ENCODE measurements at places on chromosomes 5 and 9. TPM values are rescaled to one million over a fixed set of nuclear protein-coding genes. Genes with fewer than 3 reads are reported as not detected.

DNA sequence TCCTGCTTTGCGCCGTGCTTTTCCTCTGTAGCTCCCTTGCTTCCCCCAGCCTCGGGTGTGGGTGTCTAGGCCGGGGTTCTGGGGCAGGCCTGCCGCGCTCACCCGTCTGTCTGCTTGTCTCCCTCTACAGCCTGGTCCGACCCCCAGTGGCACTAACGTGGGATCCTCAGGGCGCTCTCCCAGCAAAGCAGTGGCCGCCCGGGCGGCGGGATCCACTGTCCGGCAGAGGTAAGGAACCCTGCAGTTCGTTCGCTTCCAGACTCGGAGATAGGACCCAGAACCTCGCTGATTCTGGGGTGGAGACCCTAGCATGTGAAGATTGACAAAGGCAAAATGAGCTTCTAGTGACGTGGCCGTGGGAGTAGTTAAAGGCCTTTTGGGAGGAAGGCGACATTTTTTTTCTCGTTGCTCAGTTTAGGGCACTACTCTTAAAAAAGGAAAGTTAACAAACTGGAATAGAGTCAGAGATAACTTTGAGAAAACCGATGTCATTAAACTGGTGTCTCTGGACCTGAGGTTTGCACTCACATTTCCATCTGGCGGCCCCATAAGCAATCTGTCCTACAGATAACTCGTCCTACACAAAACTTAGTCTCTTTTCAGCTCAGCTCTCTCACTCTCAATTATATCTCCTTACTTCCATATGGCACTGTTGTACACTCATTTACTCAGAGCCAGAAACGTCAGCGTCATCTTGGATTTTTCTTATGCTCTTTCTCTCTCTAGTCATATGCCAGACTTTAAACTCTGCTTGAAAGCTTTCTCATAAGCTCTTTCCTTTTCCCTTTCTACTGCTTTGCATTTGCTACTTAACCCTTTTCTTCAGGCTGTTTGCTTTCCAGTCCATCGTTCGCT lies 561 bp downstream of the SEC61B start:
- H3K4me1 ChIP-seq = no peaks in the 10 kb centered on the region
- H3K27me3 ChIP-seq = no peaks in the 10 kb centered on the region
- H3K4me3 ChIP-seq = peak overlapping the region; percentile 97

DNA sequence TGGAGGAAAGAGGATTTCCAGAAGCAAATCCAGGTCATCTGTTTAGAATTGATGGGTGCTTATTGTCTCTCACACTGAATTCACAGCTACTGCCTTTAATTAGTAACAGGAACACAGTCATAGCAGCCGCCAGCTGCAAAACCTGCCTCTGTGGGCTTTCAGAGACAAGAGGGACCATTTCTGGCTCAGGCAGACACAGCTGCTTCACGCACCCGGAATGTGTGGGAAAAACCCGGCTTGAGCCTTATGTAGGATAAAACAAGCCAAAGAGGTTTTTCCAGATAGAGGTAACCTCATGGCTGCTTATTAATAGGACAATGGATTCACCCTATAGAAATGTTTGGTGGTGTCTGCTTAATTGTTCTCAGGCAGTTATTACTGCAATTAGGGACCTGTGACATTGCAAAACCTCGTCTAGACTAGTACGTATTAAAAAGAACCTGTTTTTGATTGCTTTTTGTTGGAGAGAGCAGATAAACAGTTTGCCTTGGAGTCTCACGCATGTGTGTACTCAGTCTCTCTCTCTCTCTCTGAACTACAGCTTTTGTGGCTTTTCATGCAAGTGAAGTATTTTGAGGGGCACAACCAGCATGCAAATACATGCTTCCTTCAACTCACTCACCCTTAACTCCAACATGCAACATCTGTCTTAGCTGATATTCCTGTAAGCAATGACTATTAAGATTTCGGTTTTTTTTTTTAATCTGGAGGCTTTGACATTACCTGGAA lies 302.7 kb downstream of the PLK2 start:
- H3K4me1 ChIP-seq = no peaks in the 10 kb centered on the region
- no peaks in the 10 kb centered on the region for H3K27me3 ChIP-seq
- no peak overlapping the region for H3K27ac ChIP-seq
- H3K36me3 ChIP-seq = no peaks in the 10 kb centered on the region
- H3K4me3 ChIP-seq = no peak overlapping the region

DNA sequence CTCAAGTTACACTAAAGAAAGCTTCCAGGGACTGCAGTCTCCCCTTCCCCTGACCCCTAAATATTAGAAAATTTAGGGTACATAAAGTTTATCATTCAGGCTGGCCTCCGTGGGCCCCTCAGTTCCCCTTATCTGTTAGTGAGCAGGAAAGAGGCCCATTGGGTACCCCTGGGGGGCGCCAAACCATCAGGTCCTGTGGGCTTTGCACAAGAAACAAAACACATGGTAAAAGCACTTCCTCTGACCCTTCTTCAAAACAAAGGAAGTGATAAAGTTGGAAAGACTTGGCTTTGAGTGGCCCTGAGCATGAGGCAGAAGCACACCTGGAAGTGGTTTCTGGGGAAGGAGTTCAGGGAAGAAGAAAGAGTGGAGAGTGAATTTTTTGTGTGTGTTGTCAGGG lies 213.0 kb downstream of the SMARCA2 start:
- H3K36me3 ChIP-seq = peaks cover 21% of the 10 kb centered on the region
- H3K27ac ChIP-seq = no peak overlapping the region
- no peaks in the 10 kb centered on the region for H3K4me1 ChIP-seq
- peak; percentile 71 for DNase-seq

DNA sequence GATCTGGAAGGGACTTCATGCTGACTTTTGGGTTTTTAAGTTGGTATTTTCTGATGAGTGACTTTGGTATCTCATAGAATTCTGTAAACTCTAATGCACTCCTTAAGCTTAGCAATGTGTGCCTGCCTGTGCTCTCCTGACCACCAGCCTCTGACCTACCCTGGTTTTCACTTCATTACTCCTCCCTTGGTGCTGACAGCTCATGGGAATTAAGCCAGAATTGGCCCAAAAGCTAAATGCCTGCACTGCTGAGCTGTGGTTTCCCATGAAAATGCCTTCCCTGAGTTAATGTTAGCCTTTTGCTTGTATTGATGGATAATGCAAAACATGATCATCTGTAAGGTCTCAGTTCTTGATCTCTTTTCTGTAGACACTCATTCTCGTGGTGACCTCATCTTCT lies 308.0 kb downstream of the DOCK8 start:
- no peaks in the 10 kb centered on the region for H3K4me1 ChIP-seq
- H3K4me3 ChIP-seq = no peak overlapping the region
- H3K27ac ChIP-seq = no peak overlapping the region
- H3K36me3 ChIP-seq = peaks cover 3% of the 10 kb centered on the region
- no peak for DNase-seq

DNA sequence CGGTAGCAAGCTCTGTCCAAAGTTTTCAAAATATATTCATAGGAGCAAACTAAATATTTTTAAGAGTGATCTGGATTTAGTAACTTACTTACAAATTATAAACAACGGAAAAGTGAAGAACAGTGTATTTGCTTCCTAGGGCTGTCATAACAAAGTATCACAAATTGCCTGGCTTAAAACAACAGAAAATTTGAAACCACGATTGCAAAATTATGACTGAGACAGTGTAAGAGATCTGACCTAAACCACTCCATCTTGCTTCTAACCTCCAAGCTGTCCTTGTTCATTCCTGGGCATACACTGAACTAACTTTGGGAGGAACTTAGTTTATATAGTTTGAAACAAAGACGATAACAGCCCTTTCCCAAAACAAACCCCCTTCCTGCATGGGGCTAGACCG lies 202.0 kb upstream of the CDH6 start:
- no peaks in the 10 kb centered on the region for H3K27me3 ChIP-seq
- no peaks in the 10 kb centered on the region for H3K36me3 ChIP-seq
- H3K4me3 ChIP-seq = no peak overlapping the region
- no peak for DNase-seq
- no peak overlapping the region for H3K27ac ChIP-seq
- peaks cover 3% of the 10 kb centered on the region for H3K4me1 ChIP-seq

DNA sequence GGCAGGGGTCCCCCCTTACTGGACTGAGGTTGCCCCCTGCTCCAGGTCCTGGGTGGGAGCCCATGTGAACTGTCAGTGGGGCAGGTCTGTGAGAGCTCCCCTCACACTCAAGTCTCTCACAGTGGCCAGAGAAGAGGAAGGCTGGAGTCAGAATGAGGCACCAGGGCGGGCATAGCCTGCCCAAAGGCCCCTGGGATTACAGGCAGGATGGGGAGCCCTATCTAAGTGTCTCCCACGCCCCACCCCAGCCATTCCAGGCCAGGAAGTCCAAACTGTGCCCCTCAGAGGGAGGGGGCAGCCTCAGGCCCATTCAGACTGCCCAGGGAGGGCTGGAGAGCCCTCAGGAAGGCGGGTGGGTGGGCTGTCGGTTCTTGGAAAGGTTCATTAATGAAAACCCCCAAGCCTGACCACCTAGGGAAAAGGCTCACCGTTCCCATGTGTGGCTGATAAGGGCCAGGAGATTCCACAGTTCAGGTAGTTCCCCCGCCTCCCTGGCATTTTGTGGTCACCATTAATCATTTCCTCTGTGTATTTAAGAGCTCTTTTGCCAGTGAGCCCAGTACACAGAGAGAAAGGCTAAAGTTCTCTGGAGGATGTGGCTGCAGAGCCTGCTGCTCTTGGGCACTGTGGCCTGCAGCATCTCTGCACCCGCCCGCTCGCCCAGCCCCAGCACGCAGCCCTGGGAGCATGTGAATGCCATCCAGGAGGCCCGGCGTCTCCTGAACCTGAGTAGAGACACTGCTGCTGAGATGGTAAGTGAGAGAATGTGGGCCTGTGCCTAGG lies at the start of gene CSF2:
TSS of gene CSF2 (plus strand) at position 559 of the 783 bp plus-strand sequence. CDS start at position 594, 35 bp downstream.
- no peak for DNase-seq
- no peak within 1 kb of the TSS for H3K4me3 ChIP-seq
- H3K4me1 ChIP-seq = no peaks in the 10 kb centered on the region
- H3K36me3 ChIP-seq = no peaks in the 10 kb centered on the region
- H3K27me3 ChIP-seq = no peaks in the 10 kb centered on the region
- no peak within 1 kb of the TSS for H3K27ac ChIP-seq

- H3K4me3 ChIP-seq = no peak overlapping the region
- no peaks in the 10 kb centered on the region for H3K27me3 ChIP-seq
- no peak for DNase-seq
- H3K4me1 ChIP-seq = peaks cover 8% of the 10 kb centered on the region
- no peak overlapping the region for H3K27ac ChIP-seq
Observed at GRCh38 chr9:123757547-123757946, 172.4 kb downstream of the DENND1A start.

DNA sequence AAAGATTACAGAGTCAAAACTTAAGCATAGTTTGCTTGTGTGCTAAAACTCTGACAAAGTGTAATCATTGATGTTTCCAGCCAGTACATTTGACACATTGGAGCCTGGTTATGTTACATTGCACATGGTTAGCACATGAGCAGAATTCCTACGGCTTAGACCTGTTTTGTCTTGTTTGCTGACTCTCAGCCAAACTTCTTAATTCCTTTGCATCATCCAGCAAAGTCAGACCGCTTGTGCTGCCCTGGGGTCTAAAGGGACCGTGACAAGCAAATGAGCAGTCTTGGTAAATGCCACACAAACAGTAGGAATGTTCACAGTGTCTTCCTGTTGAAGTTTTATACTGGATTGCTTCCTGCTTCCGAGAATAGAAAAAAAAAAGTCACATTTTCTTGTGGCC lies 72.0 kb upstream of the ENTREP1 start:
- no peak for DNase-seq
- peaks cover 16% of the 10 kb centered on the region for H3K36me3 ChIP-seq
- H3K4me3 ChIP-seq = no peak overlapping the region
- no peak overlapping the region for H3K27ac ChIP-seq

- no peaks in the 10 kb centered on the region for H3K4me1 ChIP-seq
- peak; percentile 68 for DNase-seq
- no peaks in the 10 kb centered on the region for H3K27me3 ChIP-seq
Observed at GRCh38 chr5:97142521-97143254, at the start of gene LIX1. Gene LIX1, minus strand, starts transcription at chr5:97142611. Its CDS starts 35 bp downstream, at chr5:97142576.

DNA sequence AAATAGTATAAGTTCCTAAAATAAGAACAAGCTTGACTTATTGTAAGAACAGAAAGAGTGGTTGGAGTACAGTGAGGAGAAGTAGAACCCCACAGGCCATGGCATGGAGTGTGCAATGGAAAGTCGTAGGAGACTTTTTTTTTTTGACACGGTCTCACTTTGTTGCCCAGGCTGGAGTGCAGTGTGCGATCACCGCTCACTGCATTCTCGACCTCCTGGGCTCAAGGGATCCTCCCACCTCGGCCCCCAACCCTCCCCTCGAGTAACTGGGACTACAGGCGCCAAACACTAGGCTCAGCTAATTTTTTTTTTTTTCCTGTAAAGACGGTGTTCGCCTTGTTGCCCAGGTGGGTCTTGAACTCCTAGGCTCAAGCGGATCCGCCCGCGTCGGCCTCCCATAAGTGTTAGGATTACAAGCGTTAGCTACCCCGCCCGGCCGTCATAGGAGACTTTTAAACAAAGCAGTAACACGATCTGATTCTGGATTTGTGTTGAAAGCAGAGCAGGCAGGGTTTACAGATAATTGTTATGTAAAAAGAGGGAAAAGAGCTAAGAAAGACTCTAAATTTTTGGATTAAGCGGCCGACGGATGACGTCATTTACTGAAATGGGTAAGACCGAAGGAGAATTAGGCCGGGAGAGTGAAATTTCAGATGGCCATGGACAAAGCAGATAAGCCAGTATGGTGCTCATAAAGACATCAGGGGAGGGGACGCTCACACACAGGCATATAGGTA lies 752 bp downstream of the TSTD2 start:
- H3K4me3 ChIP-seq = peak overlapping the region; percentile 93
- no peaks in the 10 kb centered on the region for H3K27me3 ChIP-seq
- DNase-seq = peak; percentile 67
- peak overlapping the region; percentile 96 for H3K27ac ChIP-seq

GRCh38 chr5:54178207-54178606 lies 132.2 kb downstream of the ARL15 start:
- DNase-seq = no peak
- no peaks in the 10 kb centered on the region for H3K36me3 ChIP-seq
- H3K4me3 ChIP-seq = no peak overlapping the region
- no peaks in the 10 kb centered on the region for H3K27me3 ChIP-seq
- no peaks in the 10 kb centered on the region for H3K4me1 ChIP-seq

GRCh38 chr9:78515108-78515507 lies 218.2 kb downstream of the PSAT1 start:
- H3K4me1 ChIP-seq = no peaks in the 10 kb centered on the region
- H3K4me3 ChIP-seq = no peak overlapping the region
- H3K36me3 ChIP-seq = peaks cover 5% of the 10 kb centered on the region
- DNase-seq = no peak
- H3K27me3 ChIP-seq = no peaks in the 10 kb centered on the region

DNA sequence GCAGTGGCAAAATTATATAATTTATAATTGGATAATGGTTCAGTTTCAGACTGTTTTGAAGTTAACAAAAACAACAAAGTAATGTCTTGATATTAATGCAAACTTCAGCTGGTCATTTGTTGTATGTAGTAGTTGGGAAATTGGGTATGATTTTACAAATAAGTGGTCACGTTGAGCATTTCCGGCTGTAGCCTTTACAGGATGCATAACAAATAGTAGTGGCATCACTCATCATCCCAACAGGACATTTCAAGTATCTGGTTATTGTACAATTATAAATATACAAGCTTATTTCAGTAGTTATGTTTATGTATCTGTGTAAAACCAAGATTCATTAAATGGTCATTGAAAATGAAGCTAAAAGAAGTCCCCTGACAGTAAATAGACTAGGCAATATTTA lies 72.9 kb downstream of the SMIM15 start:
- no peaks in the 10 kb centered on the region for H3K36me3 ChIP-seq
- H3K27ac ChIP-seq = no peak overlapping the region
- H3K27me3 ChIP-seq = no peaks in the 10 kb centered on the region
- no peaks in the 10 kb centered on the region for H3K4me1 ChIP-seq
- H3K4me3 ChIP-seq = no peak overlapping the region
- DNase-seq = no peak

CDC20B gene
- 0.18 TPM for total RNA-seq

WASHC1 gene
- total RNA-seq = 9.2 TPM

MOB3B gene
- total RNA-seq = 9.8 TPM

PCDHGA3 gene
- total RNA-seq = 0.94 TPM

FAT2 gene
- total RNA-seq = 0.18 TPM

CTXN3 gene
- not detected for total RNA-seq

CCDC183 gene
- total RNA-seq = 1.1 TPM

SLC25A2 gene
- not detected for total RNA-seq
